HFF-Myc (cell line): ENCODE measurements at places on chromosomes 3 and 15.

- DNase-seq, result peak; percentile 5
These were observed at the start of gene CD80 for GRCh38 chr3:119559441-119559963. TSS of gene CD80 (minus strand) at chr3:119559614. CDS start at chr3:119557728, 1,886 bp downstream.

DNA sequence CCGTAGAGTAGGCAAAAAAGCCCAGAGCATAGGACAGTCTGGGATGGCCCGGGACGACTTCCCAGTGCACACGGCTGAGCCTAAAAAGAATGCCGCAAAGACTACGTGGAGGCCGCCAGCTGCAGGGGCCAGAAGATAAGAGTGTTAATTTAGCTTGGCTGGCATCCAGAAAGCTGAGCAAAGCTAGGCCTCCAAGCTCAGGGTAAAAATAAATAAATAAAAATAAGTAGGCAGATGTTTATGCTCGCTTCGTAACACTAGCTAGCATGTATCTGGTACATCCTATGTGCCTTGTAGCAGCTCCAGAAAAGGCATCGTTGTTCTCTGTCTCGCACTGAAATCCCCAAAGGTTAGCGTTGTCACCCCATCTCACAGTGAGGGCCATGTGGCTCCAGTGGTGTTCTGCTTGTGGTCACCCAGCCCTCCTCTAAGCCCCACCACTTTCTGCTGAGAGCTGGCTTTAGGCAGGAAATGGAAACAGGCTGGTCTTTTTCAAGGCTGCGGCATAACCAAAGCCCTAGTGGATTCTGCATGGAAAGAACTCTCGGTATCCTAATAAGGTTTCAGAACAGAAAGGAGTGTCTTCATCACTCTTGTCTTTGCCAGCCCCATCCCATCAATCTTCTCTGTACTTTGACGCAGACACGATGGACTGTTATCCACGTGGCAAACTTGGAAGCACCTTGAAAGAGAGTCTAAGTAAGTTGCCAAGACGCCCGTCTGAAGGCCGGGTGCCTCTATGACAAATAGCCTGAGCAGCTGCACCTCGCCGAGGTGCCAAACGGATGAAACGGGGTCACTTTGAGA, 58.1 kb upstream of the MEF2A start:
- peak; percentile 14 for DNase-seq

- DNase-seq, result no peak
These were observed 24.6 kb downstream of the MAPKBP1 start for GRCh38 chr15:41798607-41799487.

- DNase-seq, result no peak
These were observed 81.0 kb upstream of the KCNMB2 start for GRCh38 chr3:178455226-178455625.

GRCh38 chr15:31973197-31973596, 57.1 kb upstream of the CHRNA7 start:
- no peak for DNase-seq

- DNase-seq, result no peak
These were observed 78.8 kb downstream of the AAGAB start for GRCh38 chr15:67175643-67176071.

GRCh38 chr3:141087778-141088130, 36.6 kb downstream of the SPSB4 start:
- no peak for DNase-seq

DNA sequence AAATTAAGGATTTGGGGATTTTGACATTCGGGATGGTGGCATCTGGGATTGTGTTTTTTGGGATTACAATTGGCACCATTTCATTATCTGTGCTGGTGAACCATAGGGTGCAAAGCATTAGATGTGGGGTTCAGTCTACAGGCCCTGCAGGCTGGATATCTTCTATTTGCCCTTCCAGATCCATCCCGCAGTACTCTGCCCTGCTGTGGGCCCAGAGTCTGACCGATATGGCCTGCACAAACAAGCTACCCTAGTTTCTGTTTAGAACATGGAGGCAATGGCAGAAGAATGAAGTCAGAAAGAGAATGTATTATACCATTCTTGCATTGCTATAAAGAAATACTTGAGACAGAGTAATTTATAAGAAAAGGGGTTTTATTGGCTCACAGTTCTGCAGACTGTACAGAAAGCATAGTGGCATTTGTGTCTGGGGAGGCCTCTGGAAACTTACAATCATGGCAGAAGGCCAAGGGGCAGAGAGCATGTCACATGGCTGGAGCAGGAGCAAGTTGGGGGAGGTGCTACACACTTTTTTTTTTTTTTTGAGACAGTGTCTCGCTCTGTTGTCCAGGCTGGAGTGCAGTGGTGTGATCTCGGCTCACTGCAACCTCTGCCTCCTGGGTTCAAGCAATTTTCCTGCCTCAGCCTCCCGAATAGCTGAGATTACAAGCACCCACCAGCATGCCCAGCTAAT, 93.7 kb downstream of the NCEH1 start:
- no peak for DNase-seq

GRCh38 chr3:115403786-115404185, 219.5 kb upstream of the GAP43 start:
- DNase-seq, result no peak

DNA sequence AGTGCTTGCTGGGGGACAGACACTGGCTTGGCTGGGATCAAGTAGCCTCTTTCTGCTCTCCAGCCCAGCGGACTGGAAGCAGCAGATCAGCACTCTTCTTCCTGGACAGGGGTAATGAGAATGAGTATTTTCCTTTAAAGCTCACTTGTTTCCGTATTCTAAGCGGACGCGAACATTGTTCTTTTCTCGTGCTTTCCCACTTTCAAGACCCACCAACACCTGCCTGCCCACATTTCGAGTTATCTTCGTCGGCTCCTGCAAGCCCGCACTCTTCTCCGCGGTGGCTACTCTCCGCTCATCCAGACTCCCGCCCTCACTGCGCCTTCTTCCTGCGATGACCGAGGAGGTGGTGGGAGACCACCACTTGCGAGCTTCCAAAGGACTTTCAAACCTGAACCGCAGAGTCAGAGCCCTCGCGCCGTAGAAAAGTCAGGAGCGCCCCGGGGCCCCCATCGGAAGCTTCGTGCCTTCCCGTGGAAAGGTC, 1.6 kb upstream of the PPM1L start:
- no peak for DNase-seq

DNA sequence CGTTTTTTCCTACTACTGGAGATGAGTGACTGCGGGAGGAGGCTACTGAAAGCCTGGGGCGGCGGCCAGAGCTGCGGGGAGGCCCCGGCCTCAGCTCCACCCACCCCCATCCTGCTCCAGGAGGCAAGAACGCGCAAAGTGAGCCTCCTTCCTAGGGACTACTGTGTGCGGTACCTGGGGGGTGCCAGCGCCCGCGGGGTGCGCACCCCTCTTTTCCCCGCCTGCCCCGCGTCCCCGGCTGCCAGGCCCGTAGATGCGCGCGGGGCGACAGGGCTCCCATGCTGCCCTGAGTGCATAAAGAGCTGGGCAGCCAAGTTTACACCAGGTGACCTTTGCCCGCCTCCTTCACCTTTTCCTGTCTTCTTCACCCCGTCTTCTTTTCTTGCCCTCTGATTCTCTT, 2.5 kb upstream of the USF3 start:
- no peak for DNase-seq

DNA sequence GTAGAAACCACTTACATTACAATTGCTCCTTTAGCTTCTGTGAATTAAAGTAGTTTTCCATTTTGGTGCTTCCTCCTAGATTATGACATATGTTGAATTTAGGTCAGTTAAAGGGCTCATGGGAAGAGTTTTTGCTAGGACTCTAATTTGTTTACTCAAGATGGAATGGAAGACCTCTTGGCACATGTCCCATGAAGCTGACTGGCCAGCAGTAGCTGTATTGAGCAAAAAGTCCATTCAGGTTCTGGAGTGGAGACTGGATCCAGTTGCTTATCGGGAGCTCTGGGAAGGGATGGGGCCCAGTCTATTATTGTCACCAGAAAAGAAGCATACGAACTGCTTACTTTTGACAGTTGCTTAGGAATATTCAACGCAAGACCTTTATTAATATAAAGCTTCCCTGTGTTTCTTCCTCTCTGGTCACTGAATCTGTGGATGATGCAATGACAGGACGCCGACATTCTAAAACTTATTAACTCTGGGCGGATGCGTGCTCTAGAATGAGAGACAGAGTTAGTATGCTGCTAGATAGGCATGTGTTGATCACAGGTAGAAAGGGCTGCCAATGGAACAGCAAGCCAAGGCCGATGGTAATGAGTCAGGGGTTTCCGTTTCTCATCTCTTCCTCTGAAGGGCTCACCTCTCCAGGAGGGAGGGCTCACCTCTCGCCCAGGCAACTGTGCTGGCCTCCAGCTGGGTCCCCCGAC, 155.8 kb downstream of the NR1D2 start:
- no peak for DNase-seq

DNA sequence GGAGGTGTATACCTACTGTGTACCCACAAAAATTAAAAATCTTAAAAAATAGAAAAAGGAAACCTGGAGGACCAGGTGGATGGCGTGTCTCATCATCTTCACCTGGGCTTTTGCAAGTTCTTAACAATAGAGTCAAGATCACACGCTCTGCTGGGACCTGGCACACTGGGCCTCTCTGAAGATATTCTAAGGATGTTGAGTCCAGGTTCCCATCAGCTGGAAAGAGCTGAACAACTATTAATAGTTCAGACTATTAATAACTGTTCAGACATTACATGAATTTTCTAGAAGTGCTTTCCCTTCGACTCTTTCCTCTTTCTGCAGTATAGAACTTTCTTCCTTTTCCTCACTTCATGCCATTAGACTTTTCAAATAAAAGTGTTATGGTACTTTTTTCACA, 320.2 kb upstream of the IL12A start:
- no peak for DNase-seq

GRCh38 chr15:70343961-70344621, 246.4 kb upstream of the TLE3 start:
- DNase-seq, result no peak
